ENCODE measurements at places on chromosomes 6 and 20.

- DNase-seq, result no peak
Observed at GRCh38 chr6:6434151-6434550, 113.7 kb upstream of the F13A1 start.

DNA sequence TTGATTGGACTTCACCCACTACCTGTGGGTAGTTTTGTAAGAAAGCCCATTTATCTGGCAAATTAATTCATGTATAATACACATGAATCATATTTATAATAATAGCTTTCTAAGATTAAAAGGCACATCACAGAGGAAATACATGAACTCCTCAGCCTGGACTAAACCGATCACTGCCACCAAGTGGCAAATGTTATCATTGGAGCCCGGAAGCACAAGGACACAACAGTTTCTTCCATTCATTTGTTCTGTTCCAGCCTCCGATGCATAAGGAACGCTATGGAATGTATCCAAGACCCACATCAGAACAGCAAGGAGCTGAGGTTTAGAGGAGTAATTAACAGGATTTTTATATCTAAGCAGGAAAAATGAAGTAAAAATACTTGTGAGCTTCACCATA, 13.9 kb upstream of the IPCEF1 start:
- no peak for DNase-seq

- no peak for DNase-seq
Observed at GRCh38 chr6:23414051-23414445, 712.0 kb upstream of the NRSN1 start.

DNA sequence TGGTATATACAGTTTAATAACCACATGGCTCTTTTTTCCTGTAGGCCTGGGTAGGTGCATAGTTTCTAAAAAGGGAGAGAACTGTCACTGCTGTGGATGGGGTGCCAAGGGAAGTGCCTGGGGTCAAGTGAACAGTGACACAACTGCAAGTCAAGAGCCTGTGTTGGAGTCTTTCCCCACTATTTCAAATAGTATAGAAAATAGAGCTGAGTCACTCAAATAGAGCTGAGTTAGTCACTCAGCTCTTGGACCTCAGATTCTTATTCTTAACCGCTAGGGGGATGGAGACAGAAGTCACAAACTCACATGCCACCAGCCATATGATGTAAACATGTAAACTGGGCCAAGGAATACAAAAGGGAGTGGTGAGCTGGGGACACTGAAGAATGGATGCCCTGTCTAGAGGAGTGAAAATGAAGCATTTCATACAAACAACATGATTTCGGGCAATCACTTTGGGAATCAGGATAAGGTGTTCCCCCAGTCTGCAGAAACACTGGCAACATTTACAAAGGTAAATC, 2.1 kb downstream of the NQO2 start:
- DNase-seq, result no peak

GRCh38 chr20:38831049-38831691, 25.7 kb downstream of the PPP1R16B start:
- DNase-seq, result no peak

DNA sequence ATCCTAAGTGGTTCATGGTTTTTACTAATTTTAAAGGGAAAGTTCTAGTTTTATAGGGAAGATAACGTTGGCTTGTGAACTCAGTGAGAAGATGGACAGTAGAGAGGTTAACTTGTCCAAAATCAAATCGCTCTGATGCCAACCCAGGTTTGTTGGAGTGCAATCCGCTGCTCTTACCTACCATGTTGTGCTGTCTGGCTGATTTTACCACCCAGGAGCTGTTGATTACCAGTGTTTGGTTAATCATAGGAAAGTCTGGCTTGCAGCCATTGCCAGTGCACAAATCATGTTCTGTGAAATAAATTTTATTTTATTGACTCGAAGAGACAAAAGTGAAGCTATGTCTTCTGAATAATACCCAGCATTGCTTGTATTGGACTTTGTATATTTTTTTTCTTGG, 92.4 kb downstream of the PLCB4 start:
- DNase-seq, result no peak

DNA sequence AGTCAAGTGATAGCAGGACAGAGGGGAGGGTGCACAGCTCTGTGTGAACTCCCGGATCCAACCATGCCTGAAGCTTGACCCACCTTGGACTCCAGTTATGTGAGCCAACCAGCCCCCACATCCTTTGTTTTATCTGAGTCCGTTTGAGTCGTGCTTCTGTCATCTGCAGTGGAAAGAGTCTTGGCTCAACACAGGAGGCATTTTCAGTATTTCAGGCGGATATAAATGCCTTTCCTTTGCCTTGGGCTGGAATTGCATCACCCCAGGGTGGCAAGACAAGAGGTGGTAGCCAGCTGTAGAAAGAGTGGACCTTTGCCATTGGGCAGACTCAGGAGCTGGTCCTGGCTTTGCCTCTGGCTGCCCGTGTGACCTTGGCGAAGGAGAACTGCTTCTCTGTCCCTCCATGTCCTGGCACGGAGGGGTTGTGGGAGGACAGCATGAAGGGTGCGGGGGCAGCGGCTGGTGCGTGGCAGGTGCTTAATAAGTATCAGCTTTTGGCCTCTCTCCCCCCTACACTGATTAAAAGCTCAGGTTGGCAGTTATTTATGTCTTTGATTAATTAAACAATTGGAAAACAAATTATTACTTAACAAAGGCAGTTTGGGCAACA, 42.6 kb upstream of the APCDD1L start:
- DNase-seq, result no peak

GRCh38 chr6:19472850-19473249, 364.3 kb upstream of the ID4 start:
- no peak for DNase-seq

GRCh38 chr6:22878706-22879105, 309.3 kb downstream of the HDGFL1 start:
- DNase-seq, result no peak

DNA sequence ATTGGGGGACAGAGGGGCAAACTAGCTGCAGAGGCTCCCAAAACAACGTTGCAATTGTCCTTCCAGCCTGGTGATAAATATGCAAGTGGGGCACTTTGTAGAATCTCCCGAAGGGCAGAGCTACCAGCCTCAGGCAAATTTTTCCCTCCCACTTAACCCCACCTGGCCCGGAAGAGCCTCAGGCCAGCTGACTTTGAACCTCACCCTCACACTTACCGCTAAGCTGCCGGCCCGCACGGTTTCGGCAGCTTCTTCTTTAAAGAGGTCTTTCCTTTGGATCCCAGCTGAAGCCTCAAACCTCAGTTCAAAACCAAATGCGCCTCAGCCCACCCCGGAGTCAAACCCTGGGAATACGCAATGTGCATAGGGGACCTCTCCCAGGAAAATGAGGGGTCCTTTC, 2.5 kb downstream of the OVOL2 start:
- no peak for DNase-seq

- DNase-seq, result no peak
Observed at GRCh38 chr20:4384961-4385360, 336.7 kb upstream of the PRND start.

DNA sequence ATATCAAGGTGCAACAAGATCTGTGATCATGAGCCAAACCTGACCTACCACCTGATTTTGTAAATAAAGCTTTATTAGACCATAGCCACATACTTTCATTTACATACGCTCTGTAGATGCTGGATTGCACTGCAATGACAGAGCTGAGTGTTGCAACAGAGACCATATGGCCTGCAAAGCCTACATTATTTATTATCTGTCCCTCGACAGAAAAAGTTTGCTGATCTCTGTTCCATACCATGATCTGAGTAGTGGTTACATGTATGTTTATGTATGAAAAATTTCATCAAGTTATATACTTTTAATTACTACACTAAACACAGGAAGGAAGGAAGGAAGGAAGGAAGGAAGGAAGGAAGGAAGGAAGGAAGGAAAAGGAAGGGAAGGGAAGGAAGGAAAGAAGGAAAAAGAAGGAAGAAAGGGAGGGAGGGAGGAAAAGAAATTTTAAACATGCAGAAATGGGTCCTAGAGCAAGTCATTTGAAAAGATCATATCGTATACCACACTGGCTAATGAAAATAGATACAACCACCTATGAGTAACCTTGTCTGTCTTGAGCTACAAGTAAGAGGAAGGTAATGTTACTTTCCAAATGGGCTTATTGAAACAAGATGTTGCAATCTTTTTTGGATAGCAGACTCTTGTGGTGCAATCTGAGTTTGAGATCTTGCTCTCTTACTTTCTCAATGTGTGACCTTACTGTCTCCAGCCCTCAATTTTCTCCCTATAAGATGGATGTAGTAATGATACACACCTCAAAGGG, 441.0 kb downstream of the KIF16B start:
- DNase-seq, result no peak

DNA sequence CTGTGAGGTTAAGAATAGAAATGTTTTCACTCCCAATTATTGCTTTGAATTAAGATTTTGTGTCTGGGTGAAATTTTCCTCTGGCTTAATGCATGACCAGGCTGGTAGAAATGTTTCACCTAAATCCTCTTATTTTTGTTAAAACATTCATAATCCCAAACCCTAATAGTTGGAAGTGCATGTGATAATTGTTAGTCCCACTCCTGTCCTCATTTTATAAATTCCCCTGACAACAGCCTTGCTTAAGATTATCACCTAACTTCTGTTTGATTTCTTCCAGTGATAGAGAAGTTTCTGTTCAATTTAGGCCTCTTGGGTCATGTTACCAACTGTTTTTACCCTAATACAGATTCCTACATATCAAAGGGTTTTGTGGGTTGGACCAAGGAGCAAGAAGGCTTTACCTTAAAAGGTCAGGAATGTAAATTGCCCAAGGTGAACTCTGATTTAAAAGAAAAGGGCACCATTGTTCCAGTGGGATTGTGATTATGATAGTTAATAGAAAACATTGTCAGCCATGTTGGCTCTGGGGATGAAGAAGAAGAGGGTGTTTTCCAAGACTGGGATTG, 158.7 kb upstream of the CENPW start:
- DNase-seq, result no peak

DNA sequence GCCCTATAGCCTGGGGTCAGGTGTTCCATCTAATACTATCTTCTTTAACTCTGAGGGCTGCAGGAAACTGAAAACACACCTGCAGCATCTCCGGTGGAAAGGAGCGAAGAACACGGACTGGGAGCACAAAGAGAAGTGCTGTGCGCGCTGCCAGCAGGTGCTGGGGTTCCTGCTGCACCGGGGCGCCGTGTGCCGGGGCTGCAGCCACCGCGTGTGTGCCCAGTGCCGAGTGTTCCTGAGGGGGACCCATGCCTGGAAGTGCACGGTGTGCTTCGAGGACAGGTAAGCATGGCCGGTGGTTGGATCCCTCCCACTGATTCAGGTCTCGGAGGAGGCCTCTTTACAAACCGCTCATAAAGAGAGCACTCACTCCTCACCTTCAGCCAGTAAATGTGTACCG, 15.5 kb downstream of the SYTL3 start:
- no peak for DNase-seq

DNA sequence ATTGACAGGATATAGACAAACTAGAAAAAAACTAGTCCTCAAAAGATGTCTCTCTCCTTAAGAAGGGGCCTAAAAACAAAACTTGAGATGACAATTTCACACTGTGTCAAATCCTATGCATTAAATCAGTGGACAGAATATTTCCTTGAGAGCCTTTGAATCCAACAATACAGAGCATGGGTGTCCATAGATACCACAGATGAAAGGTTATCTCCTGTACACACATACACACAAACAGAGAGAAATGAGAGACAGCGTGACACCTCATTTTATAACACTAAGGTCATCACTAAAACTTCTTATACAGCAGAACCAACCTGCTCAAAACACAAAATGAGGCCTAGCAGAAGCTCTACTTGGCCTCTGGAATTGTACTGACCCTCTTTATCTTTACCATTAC, 55.5 kb downstream of the MAP7 start:
- no peak for DNase-seq

GRCh38 chr6:157459327-157459726, 78.3 kb downstream of the ZDHHC14 start:
- peak; percentile 57 for DNase-seq

- DNase-seq, result peak; percentile 67
Observed at GRCh38 chr20:25310268-25310920, 62.5 kb downstream of the PYGB start.

GRCh38 chr6:13767121-13767808, 47.1 kb downstream of the MCUR1 start:
- DNase-seq, result no peak

DNA sequence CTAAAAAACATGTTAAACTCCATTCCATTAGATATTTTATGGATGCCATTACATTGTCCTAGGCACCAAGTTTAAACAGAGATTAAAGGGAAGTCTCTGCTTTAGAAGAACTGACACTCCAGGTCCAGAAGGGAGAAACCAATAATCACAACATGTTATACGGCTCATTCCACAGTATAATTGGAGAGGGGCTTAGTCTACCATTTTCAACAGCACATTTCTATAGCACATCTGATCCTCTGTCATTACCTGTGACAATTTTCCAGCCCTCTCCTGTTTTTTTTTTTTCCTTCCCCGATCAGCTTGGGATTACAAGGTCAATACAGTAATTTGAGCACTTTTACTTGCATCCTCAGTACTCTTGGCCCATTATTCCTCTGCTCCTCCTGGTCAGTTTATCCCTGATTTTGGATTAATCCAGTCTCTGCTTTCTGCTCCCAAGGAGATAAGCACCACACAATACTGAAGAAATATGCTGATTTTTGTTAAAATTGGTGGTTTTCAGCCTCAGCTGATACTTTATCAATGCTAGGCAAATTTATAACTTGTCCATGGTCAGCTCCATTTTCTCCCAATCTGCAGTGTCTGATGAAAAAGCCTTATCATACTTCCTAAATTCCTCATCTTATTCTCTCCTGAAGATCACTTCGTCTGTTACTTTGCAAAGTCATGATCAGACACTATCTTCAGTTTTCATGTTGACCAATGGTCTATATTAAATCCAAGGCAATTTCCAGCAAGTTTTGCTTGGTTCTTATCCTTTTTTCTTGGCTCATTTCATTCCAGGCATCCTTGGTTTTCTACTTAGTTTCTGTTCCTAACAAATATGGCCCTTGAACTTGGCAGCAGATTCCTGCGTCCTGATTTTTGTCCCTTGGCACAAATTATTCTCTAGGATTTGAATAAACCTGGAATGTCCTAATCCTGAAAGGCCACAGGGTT, 30.8 kb upstream of the SYNCRIP start:
- no peak for DNase-seq

DNA sequence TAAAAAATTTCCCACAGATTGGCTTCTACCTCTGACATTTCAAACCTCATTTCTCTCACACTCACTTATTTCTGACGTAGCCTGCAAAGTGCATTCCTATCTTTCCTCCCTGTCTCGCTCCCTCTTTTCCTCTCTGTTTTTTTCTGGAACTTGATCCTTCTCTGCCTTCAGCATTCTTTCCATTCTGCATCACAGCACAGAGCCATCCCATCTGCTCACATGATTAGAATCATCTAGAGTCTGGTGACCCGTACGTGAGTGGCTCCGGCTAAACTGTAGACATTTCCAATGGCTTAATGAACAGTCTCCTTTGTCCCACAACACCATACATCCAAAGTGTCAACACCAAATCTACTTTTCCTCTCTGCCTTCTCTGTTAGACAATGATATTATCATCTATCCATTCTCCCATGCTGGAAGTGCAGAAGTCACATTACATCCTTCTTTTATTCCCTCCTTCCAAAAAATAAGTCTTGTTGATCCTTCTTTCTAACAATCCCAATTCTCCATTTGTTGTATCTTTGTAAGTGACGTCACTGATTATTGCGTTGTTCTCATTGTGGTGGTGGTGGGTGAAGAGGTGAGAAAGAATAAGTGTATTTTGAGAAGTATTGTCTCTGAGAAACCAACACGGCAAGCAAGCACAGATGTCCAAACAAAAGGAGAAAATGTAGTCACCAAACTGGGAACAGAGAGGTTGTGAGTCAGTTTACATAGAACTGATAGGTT, 41.6 kb downstream of the OPRM1 start:
- DNase-seq, result no peak

- DNase-seq, result no peak
Observed at GRCh38 chr6:149950423-149950822, 8.6 kb downstream of the ULBP2 start.

Data from stimulated activated CD4-positive, alpha-beta T cell treated with anti-CD3 and anti-CD28 coated beads, Interleukin-1b, Interleukin-23, amount 100 ng/mL, for 48 hours (primary cell).